Fibroblast of lung (primary cell): ENCODE measurements at places on chromosomes 7 and 10. TPM values are rescaled to one million over a fixed set of nuclear protein-coding genes. Genes with fewer than 3 reads are reported as not detected.

GRCh38 chr7:4067874-4068273 lies 614.2 kb upstream of the FOXK1 start:
- no peak for DNase-seq

DNA sequence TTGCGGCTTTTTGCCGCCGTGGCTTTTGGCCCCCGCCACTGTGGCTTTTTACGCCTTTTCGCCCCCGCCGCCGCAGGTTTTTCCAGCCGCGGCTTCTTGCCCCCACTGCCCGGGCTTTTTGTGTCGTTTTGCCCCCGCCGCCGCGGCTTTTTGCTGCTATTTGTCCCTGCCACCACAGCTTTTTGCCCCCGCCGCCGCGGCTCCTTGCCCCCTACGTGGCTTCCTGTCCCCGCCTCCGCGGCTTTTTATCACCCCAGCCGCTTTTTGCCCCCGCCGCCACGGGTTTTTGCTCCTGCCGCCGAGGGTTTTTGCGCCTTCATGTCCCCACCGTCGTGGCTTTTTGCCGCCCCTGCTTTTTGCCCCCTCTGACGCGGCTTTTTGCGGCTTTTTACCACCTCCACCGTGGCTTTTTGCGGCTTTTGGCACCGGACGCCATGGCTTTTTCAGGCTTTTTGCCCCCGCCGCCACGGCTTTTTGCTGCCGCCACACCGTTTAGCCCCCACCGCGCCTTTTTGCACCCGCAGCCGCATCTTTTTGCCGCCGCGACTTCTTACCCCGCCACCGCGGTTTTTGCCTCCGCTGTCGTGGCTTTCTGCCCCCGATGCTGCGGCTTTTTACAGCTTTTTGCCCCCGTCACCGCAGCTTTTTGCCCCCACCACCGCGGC lies 637.0 kb downstream of the ZNF716 start:
- no peak for DNase-seq

DNA sequence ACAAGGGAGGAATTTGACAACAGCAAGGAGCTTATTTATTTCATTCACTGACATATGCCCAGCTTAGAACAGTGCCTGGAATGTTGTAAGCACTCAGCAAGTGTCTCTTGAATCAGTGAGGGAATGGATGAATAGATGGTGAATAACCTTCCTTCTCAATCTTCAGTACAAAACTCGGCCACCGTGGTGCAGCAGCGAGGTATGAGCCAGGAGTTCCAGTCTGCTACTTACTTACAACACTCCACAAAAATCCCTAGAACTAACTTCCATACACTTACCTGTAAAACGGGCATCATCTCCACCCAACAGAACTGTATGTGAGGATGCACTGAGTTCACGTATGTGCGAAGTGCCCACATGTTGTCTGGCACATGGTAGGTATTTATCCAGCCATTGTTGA lies 237.4 kb downstream of the WDR11 start:
- no peak for DNase-seq

DNA sequence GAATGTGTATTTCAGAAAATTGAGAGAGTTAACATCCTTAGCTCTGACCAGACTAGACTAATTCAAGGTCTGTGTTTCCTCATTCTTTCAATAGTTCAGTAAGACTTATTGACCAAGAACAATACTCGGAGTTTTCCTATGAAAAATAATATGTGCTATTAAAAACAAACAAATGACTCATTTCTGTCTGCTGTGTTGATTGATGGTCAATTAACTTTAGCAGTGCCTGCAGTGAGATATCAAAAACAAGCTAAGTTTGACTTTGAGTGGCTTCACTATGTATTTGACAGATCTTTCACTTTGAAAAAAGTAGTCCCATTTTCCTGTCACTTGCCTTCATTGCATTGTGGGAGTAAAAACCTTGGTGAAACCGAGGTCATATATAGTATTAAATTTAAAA lies 91.0 kb downstream of the GNAT3 start:
- DNase-seq = no peak

DNA sequence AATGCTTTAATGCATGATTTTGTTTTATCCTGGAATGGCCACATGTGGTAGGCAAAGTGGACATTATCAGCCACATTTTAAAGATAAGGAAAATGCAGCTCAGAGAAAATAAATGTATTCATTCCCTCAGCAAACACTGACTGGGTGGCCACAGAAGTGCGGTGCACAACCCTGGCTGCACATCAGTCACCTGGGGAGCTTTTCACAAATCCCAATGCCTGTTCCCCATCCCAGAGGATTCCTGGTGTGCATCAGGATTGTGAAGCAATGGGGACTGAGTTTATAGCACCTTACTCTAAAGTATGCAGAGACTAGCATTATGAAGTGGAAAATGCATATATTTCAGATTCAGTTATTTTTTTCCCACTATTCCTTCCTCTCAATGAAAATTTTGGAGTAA lies 193.5 kb upstream of the C7orf33 start:
- no peak for DNase-seq

DNA sequence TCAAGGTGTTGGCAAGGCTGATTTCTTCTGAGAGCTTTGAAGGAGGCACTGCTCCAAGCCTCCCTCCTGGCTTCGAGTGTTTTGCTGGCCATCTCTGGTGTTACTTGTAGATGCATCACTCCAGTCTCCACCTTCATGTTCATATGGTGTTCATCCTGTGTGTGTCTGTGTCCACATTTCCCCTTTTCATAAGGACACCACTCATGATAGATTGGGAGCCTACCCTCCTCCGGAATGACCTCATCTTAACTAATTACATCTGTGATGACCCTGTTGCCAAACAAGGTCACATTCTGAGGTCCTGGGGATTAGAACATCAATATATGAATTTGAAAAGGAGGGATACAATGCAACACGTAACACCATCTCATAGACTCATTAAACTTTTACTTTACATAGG lies 119.0 kb downstream of the CREB5 start:
- DNase-seq = no peak

DNA sequence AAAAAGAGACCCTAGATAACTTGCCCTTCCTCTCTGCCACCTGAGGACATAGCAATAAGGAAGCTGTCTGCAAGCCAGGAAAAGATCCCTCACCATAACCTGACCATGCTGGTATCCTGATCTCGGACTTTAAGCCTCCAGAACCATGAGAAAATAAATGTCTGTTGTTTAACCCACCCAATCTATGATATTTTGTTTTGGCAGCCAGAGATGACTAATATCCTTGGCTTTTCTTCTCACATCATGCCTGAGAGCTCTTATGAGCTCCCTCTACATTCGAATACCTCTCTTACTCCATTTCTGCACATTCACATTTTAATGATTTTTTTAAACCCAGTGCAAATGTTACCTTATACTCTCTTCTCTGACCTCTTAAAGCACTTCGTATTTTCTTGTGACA lies 214.0 kb upstream of the CHRM2 start:
- no peak for DNase-seq

DNA sequence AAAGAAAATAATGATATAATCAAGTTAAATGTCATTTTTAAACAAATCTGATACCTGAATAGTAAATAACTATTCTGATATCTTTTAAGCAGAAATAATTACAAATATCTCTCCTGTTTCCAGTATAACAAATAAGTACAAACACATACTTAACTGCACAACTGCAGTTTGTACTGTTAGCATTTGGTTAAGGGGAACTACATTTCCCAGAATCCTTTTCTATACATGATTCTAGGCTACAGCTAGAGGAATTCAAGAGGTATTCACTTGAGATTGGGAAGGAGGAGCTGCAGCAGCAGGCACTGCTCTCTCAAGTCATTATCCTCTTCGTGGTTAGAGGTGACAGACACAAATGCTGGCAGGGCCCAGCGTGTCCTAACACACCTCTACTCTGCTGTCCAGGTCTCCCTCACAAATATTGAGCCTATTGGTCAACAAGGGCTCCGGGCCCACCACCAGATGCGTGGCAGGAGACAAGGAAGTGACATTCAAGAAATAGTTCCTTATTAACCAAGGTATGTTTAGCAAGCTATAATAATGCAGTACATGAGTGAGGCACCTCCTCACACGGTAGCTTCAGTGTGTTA lies 255.1 kb upstream of the MKLN1 start:
- DNase-seq = peak; percentile 40

- DNase-seq = peak; percentile 77
These were observed 150.1 kb upstream of the KLF6 start for GRCh38 chr10:3935141-3935540.

DNA sequence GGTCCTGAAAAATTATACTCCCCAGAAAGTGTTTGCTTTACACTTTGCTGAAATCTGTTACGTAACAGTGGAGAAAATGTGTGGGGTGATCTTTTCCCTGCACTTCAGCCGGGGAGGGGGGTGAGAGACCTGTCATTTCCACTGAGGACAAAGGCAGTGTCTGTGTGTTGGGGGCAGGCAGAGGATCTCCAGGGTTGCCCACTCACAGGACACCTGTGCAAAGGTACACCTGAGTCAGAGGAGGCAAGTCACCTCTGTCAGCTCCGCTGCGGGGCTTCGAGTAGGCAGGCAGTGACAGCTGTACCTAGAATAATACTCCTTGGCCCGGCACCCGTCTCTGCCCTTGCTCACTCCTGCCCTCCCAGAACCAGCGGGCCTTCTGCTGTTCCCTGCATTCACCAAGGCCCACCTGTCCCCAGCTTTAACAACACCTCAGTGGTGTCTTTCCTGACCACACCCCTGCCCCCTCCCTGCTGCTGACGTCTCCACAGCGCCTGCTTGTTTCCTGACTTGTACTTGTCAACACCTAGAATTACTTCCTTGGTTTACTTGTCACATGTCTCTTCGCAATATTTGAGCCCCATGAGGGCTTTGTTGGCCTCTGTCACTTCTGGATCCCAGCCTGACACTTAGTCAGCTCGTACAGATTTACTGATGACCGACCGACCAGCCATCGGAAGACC lies 159.2 kb downstream of the NEURL1 start:
- DNase-seq = no peak

DNA sequence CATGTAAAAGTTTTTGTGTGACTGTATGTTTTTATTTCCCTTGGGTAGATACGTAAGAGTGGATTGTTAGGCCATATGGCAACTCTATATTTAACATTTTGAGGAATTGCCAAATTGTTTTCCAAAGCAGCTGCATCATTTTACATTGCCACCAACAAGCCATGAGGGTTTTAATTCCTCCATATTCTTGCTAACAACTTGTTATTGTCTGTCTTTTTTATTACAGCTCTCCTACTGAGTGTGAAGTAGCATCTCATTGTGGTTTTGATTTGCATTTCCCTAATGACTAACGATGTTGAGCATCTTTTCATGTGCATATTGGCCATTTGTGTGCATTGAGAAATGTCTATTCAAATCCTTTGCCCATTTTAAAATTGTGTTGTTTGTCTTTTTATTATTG lies 94.9 kb downstream of the CARD11 start:
- peak; percentile 11 for DNase-seq

GRCh38 chr10:103479135-103479534 lies at the start of gene CALHM3:
Gene CALHM3 (minus strand): TSS chr10:103479240. CDS start chr10:103479032, 208 bp downstream.
- DNase-seq = no peak

DNA sequence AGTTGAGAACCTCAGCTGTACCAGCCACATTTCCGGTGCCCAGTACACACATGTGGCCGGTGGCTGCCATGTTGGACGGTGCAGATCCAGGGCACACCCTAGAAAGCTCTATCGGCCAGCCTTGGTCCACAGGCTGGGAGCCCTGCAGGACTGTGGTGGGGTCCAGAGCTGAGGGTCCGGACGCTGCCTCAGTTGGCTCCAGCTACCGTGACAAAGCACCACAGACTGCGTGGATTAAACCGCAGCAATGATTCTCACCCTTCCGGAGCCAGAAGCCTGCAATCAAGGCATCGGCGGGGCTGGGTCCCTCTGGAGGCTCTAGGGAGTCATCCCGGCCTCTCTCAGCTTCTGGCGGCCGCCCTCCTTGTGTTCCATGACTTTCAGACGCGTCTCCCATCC lies 50.1 kb downstream of the PDGFA start:
- DNase-seq = no peak

- DNase-seq = peak; percentile 47
These were observed 14.2 kb downstream of the EBF3 start for GRCh38 chr10:129949891-129950291.

GRCh38 chr7:45978731-45979211 lies 57.7 kb upstream of the IGFBP3 start:
- DNase-seq = peak; percentile 22

DNA sequence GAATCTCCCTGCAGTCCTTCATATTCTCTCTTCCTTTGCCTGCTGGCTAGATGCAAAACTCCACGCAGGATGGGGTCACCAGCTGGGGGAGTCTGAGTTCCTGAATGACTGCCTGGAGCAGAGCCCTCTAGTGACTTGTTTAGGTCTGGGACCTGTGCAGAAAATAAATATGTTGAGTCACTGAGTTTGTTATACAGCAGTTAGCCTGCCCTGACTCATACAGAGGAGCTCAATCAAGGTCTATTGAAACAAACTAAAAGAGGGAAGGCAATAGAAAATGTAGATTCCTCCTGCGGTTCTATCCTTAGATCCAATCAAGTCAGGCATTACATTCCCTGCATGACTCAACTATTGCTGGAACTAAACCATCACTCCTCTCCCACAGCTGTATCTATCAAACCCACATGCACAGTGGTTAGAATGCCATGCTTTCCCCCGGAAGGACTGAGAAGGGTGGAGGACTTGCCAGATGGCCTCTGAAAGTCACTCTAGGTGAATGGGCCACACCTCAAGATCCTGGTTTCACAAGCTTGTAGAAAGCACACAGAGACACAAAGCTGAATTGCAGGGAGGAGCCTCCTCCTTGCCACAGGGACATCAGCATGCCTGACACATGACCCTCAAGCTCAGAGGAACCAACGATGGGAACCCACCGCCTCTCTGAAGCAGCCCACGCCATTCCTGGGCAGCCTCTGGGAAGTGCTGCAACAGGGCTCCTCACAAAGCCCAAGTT lies 73.9 kb downstream of the SH3PXD2A start:
- DNase-seq = peak; percentile 99

- no peak for DNase-seq
These were observed 36.2 kb upstream of the CFAP46 start for GRCh38 chr10:132978542-132978941.

GRCh38 chr10:8245131-8245813 lies 190.8 kb downstream of the GATA3 start:
- DNase-seq = peak; percentile 17

GRCh38 chr7:142961973-142962926 lies at the start of gene KEL:
Gene KEL (minus strand): TSS chr7:142962363. CDS start chr7:142962206, 157 bp downstream.
- DNase-seq = no peak

- DNase-seq = no peak
These were observed 26.7 kb downstream of the SVIL start for GRCh38 chr10:29608062-29608461.

PRRT4 gene
- under 0.01 and 0.26 TPM in 2 replicates for total RNA-seq

NPTX2 gene
- total RNA-seq = under 0.01 and 0.26 TPM in 2 replicates

TMEM270 gene
- total RNA-seq = not detected in 2 replicates

PIP4K2A gene
- total RNA-seq = 37.5 and 40.0 TPM in 2 replicates

MKX gene
- total RNA-seq = 2.8 and 15.0 TPM in 2 replicates

ITPRID1 gene
- not detected in 2 replicates for total RNA-seq

ZNF239 gene
- 6.2 and 7.8 TPM in 2 replicates for total RNA-seq

LRIT1 gene
- not detected in 2 replicates for total RNA-seq

PRPS1L1 gene
- total RNA-seq = not detected in 2 replicates

TAS2R41 gene
- total RNA-seq = not detected in 2 replicates
